NCI-H524 (cell line): ENCODE measurements at places on chromosomes 13 and 19.
A peak's percentile ranks its signal among the peaks of the same experiment; 100 is the strongest.

GRCh38 chr19:10292789-10293636, 3.3 kb downstream of the ICAM5 start:
- DNase-seq: no peak

DNA sequence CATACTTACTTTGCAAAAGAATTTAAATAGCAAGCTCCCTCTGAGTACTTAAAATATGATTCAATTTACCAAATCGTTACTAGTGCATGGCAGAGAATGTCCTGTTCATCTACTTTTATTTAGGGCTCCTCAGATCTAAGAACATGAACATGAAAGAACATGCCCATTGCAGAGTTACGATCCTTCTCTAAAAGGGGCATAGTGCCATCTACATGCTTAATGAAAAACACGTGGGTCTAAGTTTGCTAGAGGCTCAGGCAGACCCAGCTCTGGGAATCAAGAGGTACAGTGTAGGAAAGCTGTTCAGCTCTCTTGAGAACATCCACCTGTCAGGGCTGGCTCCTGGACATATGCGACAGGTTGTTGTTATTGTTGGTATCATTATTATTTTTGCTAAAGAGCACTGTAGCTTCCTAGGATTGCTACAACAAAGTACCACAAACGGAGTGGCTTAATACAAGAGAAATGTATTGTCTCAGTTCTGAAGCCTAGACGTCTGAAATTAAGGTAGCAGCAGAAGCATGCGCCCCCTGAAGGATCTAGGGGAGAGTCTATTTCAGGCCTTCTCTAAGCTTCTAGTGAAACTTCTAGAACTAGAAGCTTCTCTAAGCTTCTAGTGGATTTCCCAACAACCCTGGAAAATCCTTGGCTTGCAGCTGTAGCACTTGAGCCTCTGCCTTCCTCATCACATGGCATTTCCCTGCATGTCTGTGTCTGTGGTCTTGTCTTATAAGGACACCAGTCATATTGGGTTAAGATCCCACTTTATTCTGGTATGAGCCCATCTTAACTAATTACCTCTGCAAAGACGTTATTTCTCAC, 133.9 kb downstream of the DCT start:
- peak; percentile 28 for DNase-seq

DNA sequence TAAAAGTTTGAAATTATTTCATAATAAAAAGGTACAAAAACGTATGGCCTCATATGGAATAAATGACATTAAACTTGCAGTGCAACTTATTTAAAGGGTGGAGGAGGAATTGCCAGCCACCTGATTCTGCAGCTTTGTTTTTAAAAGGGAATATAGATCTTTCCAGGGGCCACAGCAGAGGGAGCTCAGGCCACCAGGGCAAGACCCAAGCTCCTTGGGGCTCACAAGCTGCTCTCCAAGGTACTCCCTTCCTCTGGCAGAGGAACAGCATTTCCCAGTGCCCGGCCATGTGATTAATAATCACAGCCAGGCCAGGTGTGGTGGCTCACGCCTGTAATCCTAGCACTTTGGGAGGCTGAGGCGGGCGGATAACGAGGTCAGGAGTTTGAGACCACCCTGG, 6.2 kb downstream of the ACOD1 start:
- DNase-seq: no peak

DNA sequence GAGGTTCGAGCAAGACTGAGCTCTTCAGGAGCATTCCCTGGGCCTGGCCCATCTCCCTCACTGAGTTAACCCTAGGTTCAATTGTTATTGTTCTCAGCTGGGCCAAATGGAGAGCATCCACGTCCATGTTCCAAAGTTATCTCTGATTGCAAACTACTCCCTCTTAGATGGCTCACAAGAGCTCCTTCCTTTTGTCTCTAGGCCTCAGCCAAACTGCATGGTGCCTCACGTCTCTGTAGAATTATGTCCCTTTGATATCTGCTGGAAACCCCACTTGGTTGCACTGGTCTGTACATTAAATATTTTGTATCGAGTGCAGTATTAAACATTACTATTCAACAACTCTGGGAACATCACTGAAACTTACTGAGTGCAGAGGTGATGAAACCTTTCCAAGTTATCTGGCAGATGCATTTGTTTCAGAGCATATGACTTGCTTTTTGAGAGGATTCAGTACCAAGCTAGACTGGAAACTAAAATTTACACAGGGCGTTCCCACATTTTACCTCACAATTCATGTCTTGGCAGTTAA, 38.1 kb downstream of the DOCK9 start:
- no peak for DNase-seq

GRCh38 chr19:55358943-55359908, 3.8 kb downstream of the GARIN5B start:
- DNase-seq: peak; percentile 73

GRCh38 chr13:106377341-106377740, 158.1 kb downstream of the EFNB2 start:
- no peak for DNase-seq

- DNase-seq: no peak
Observed at GRCh38 chr19:50378169-50378862, 2.1 kb downstream of the NR1H2 start.

- no peak for DNase-seq
Observed at GRCh38 chr19:44694184-44694579, 4.8 kb upstream of the CEACAM16 start.

DNA sequence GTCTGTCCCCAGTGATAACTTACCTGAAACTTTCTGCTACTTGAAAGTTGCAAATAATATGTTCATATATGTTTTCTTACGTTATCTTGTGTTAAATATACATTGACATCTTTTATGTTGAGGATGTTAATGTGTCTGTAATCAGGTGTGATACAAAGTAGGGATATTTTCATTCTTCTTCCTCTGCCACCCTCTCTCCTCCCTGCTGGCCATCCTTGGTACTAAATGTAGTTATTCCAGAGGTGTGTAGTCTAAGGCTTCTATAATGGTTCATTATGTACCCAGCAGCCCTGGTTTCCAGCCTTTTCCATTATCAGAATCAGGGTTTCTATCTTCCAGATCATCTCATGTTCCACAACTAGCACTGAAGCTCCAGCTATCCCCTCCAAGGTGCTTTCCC, 606.7 kb upstream of the KLHL1 start:
- no peak for DNase-seq

GRCh38 chr13:86757236-86757978, 913.8 kb upstream of the SLITRK5 start:
- DNase-seq: no peak

GRCh38 chr13:80249516-80250212, 91.3 kb downstream of the SPRY2 start:
- no peak for DNase-seq

DNA sequence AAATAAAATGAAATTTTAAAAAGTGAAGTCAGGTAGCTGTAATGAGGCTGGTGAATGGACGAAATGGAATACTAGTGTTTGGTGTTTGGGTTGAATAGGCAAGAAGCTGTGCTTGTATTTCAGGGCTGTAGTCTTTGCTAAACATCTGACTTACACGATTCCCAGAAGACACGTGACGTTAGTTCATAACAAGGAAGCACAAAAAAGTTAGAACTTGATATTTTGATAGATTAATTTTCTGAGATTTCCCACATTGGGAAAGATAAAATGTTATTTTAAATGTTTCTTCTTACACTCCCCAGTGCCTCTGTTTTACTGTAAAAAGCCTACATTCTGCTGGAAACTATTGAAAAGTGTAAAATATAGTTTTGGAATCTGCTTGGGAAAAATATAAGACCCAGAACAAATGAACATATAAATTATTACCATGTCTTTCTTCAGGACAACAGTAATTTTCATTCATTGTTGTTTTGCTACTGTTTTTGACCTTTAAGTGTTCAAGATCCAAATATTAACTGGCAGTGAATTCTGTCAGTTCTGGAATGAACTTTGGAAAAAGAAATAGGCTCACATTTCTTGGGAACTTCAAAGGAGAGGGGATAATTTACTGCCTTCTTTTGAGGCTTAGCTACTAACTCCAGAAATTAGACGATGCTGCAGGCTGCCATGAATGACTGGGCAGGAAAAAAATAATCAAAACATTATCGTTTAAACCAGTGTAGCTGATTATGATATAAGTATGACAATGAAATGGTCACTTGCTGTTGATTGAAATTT, 241.3 kb downstream of the SLITRK6 start:
- no peak for DNase-seq

GRCh38 chr13:60836821-60837220, 439.8 kb downstream of the TDRD3 start:
- no peak for DNase-seq

- DNase-seq: no peak
Observed at GRCh38 chr19:13742756-13743155, 21.6 kb upstream of the MRI1 start.

GRCh38 chr19:17109300-17109699, 33.7 kb downstream of the MYO9B start:
- no peak for DNase-seq

DNA sequence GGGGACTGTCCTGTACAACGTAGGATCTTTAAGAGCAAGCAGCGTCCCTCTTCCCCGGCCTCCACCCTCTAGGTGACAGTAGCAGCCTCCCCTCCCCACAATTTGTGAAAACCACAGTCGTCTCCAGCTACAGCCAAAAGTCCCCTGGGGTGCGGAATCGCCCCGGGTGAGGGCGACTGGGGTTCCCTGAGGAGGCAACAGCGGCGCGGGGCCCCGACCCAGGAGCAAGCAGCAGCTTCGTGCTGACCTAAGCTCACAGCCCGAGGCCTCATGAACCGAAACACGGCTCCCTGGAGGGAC, 322 bp downstream of the ZNF558 start:
- no peak for DNase-seq

DNA sequence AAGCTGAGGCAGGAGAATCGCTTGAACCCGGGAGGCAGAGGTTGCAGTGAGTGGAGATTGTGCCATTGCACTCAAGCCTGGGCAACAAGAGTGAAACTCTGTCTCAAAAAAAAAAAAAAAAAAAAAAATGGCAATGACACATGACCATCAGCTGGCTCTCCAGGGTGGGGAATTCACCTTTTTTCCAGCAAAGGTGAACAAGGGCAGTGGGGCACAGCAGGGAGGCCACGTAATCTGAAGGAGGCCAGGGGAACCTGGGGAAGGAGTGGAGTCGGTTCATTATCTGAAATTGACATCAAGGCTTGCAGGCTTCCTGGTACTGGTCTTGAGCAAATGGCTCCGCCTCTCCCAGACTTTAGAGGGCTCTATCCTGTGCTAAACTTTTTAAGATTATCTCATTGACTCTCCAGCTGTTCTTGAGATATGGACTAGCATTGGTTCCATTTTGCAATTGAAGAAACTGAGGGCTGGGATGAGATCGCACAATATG, 28.1 kb downstream of the KEAP1 start:
- DNase-seq: no peak

- no peak for DNase-seq
Observed at GRCh38 chr19:1503089-1503924, 9.5 kb downstream of the ADAMTSL5 start.

GRCh38 chr19:40549007-40549708, 27.5 kb upstream of the SHKBP1 start:
- DNase-seq: peak; percentile 90

GRCh38 chr19:16349551-16350152, 25.0 kb downstream of the KLF2 start:
- DNase-seq: no peak

- no peak for DNase-seq
Observed at GRCh38 chr19:34673590-34673989, 3.4 kb downstream of the SCGB2B2 start.

DNA sequence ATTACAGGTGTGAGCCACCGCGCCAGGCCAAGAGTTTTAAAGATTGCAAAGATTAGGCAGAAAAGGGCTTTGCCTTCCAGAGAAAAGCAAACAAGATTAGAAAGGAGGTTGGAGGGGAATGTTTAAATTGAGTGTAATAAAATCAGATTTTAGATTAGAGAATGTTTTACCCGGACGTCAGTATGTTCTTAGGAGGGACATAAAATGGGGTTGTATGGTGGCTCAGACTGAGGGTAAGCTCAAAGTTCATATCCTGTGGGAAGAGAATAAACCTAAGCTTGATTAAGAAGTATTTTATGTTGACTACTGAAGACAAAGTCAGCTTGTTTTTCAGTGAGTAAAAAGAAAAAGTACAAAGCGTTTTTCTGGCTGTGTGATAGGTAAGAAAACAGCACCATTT, 34.1 kb upstream of the ZNF681 start:
- DNase-seq: no peak

GRCh38 chr19:28943651-28944050, 269.3 kb downstream of the UQCRFS1 start:
- no peak for DNase-seq

GRCh38 chr13:106685143-106685542, 117.2 kb upstream of the ARGLU1 start:
- no peak for DNase-seq

- no peak for DNase-seq
Observed at GRCh38 chr13:48944221-48944620, 31.5 kb upstream of the FNDC3A start.

- DNase-seq: no peak
Observed at GRCh38 chr13:99028890-99029289, 51.0 kb upstream of the DOCK9 start.

GRCh38 chr19:36136964-36137686, 2.7 kb upstream of the CAPNS1 start:
- DNase-seq: no peak

DNA sequence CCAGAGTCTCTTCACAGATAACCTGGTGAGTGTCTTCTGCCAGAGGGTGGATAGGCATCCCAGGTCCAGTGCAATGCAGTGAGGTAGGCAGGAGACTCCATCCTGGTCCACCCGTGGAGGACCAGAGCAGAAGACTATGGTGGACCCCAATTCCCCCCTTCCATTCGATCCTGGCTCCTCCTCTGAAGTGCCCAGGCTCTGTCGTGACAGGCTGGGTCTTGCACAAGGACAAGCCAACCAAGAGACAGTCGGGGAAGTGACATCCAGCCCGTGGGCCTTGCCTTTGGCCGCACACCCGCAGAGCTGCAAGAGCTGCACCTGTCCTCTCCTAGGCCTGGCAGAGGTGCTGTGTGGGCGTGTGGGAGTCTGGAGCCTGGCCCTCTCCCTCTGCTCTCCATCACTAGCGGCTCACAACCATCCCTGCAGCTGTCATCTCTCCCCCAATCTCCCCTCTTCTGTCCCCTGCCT, 3.1 kb downstream of the ZNF784 start:
- no peak for DNase-seq

DNA sequence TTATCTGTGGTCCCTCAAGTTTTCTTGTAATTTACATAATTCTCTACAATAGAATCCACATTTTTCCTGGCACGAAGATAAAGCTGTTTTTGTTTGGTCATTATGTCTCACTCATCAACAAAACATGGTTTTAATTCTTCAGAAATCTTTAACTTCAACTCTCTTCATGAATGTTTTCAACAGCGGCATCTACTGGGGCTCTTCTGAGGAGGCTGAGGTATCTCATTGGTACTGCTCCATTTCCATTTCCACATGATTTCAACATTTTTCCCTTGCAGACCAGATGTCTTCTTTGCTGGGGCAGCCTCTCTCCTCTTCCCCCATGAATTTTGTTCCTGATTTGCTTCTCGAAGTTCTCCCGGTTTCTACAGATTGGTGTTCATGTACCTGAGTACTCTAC, 5.8 kb upstream of the KBTBD7 start:
- no peak for DNase-seq

DNA sequence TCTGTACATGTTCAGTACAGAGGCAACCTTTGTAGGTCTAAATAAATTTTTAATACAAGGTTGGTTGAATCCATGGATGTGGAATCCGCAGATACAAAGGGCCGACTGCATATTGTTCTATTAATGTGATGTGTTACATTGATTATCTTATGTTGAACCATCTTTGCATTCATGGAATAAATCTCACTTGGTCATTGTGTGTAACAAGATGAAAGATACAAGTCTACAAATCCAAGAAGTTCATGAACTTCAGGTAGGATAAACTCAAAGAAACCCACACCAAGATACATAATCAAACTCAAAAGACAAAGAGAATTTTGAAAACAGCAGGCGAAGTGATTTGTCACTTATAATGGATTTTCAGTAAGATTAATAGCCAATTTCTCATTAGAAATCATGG, 8.0 kb upstream of the TFDP1 start:
- no peak for DNase-seq
